PC-3 (cell line): ENCODE measurements at places on chromosomes 3 and 15. TPM values are rescaled to one million over a fixed set of nuclear protein-coding genes. Genes with fewer than 3 reads are reported as not detected.

CMTM8 gene
- 1.4 and 5.2 TPM in 2 replicates for total RNA-seq

DNA sequence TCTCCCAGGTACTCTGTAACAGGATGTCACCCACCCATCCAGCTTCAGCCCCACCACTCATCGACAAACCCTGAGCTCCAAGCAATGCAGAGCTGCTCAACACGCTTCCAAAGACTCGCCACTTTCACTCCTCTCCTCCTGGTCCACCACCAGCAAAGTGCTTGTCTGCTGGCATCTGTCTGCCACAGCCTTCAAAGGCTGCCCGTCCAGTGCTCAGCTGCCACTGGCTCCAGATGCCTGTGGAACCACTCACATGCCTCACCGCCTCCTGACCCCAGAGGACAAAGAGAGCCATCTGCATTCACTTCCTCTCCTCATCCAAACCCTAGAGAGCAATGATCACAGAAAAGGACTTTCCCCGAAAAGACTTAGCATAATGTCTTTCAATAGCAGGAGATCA, 109.5 kb upstream of the OCA2 start:
- H3K4me1 ChIP-seq = no peaks in the 10 kb centered on the region
- no peak overlapping the region for H3K27ac ChIP-seq
- no peak for DNase-seq
- no peak overlapping the region for H3K4me3 ChIP-seq
- H3K27me3 ChIP-seq = no peaks in the 10 kb centered on the region

GRCh38 chr15:71448688-71449114, 333.4 kb downstream of the THSD4 start:
- peaks cover 52% of the 10 kb centered on the region for H3K4me1 ChIP-seq
- peak; percentile 90 for DNase-seq
- H3K4me3 ChIP-seq = peak overlapping the region; percentile 52; the same call in 1 of the 2 replicates
- no peaks in the 10 kb centered on the region for H3K27me3 ChIP-seq
- H3K36me3 ChIP-seq = no peaks in the 10 kb centered on the region

GRCh38 chr3:128584412-128585020, 66.1 kb downstream of the RPN1 start:
- peak; percentile 85 for DNase-seq
- peaks cover 7% of the 10 kb centered on the region; the same call in 1 of the 2 replicates for H3K4me1 ChIP-seq
- H3K27ac ChIP-seq = no peak overlapping the region
- no peak overlapping the region for H3K4me3 ChIP-seq
- H3K36me3 ChIP-seq = no peaks in the 10 kb centered on the region
- H3K27me3 ChIP-seq = no peaks in the 10 kb centered on the region
